ENCODE measurements at places on chromosomes 7 and 10.

DNA sequence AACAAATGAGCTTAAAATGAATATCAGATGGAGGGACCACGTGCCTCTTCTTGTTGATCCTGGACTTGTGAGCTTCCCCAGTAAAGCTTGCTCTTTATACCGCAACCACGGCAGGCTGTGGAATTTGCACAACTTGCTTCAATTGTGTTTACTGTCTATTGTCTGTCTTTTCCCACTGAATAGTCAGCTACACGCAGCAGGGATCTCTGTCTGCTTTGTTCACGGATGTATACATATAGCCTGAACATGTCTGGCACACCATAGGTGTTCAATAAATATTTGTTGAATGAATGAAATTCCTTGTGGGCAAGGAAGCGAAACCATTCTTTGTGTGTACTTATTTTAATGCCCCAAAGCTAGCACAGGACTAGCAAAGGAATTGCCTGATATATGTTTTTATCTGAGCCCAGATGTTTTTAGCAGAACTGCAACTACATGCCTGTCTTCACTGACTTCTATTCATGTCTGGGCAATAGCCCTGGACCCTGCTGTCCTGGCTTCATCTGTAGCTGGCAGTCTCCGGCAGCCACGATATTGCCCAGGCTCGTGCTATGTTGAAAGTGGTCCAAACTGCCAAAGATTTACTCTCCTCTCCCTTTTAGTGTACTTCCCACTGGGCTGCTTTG, 29.9 kb upstream of the IFRD1 start:
- no peak for DNase-seq

GRCh38 chr10:72659694-72660093, 32.2 kb upstream of the MCU start:
- no peak for DNase-seq

DNA sequence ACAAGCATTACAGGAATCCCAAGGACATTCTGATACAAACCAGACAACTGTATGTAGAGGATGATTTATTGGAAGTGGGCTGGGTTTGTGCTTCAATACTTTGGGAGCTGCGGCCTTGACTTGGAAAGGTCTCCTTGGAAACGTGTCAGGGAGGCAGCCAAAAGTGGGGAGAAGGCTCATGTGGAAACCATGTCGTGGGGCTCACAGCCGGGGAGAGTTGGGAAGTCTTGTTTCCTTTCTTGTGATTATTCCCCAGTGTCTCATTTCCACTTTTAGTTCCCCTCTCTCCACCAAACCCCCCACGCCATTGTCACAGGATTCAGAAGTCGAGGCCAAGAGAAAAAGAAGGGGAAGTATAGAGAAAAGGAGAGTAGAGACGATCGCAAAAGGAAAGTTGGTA, 53.9 kb upstream of the SFMBT2 start:
- DNase-seq = no peak

GRCh38 chr7:155456738-155457543, 988 bp upstream of the EN2 start:
- DNase-seq = peak; percentile 73

GRCh38 chr10:21675157-21675796, 141.2 kb downstream of the MLLT10 start:
- peak; percentile 45 for DNase-seq

DNA sequence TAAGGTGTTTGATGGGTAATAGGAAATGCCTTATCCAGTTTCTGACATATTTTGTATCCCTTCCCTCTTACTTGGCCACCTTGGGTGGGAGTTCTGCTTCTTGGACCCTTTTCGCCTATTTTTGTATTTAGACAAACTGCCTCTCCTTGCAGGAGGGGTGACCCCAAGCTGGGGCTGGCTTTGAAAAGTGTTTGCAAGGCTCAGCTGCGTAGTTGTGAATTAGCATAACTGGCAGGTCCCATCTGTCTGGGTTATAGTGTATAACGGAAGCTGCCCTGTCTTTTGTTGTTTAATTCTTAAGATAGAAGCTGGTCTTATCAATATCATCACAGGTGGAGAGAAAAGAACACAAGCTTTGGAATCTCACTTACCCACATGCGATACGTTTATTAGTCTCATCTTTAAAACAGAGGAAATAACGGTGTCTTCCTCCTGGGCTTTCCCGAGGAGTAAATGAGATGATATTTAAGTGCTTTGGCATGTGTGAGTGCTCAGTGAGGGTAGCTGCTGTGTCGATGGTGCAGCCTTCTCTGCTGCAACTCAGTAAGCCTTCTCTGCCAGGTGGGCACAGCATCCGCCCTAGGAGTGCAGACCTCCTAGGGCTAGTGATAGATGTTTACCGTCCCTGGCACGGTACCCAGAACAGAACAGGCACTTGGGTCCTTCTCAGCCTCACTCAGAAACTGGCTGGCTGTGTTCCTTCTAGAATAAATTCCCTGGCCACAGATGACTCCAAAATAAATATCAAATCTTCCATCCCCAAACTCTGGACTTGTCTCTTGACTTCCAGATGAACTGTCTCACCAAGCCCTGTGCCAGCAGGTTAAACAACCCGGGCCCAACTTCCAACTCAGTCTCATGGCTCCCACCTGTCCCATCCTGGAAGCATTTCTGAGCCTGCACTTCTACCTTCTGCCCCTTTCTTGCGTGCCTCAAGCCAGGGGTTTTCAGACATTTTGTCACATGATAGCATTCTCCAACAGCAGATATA, 227.3 kb downstream of the GFRA1 start:
- no peak for DNase-seq

DNA sequence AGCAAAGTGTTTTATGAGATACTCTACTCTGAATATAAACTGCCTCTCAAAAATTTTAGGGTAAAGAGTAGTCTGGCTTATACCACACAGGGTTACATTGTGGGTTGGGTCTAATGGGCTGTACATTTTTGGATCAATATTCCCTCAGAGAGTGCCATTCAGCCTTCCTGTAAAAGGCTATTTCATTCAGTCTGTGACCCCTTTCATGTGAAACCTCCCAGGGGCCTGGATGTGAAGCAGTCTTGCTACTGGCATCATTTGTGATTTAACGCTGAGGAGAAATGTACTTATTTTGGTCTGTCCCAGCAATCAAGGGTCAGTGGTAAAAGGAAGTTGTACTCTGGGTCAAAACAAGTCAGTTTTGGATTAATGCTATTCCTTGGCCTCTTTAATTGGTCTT, 71.8 kb upstream of the PRKG1 start:
- DNase-seq = no peak

DNA sequence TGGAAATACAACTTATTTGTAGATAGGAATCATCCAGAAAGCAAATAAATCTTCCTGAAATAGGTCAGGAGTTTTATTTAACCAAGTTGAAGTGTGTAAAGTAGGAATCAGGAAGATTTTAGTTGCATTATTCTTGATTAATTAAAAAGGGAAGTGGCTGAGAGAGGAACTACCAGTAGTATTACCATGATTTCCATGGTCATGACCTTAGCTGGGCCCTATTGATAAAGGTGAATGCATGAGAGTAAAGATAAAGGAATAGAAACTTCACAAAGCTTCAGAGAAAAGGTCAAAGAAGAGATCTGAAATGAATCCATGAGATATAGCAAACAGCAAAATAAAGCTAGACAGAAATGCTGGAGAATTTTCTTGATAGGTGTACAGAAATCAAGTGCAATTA, 46.2 kb upstream of the DLX6 start:
- no peak for DNase-seq

- no peak for DNase-seq
Measured at GRCh38 chr7:37815671-37816371, 32.6 kb upstream of the NME8 start.

- no peak for DNase-seq
Measured at GRCh38 chr7:106357675-106358074, 72.9 kb upstream of the NAMPT start.

DNA sequence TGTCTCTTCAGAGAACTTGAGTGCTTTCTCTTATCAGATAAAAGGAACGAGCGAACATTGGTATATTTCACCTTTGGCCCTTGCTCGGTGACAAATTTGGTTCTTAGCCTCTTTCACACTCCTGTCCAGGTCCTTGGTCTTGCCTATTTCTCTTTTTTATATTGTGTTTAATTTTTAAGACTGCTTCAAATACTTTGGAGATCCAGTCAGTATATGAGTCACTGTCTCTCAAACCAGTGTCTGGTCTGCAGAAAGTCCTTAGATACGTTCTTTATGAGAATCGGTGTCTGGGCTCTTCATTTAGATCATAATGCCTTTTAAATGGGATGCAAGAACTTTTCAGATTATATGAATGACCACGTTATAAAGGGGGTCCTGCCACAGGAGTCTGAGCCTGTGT, 55.0 kb downstream of the PIK3AP1 start:
- no peak for DNase-seq
